Tibial nerve (tissue), 4 donors: ENCODE measurements at places on chromosomes 12 and 14. TPM values are rescaled to one million over a fixed set of nuclear protein-coding genes. Genes with fewer than 3 reads are reported as not detected.

B3GNT4 gene
- total RNA-seq, result not detected

FLVCR2 gene
- 86.1 TPM for total RNA-seq

RBM25 gene
- total RNA-seq, result 112 TPM

CYP46A1 gene
- total RNA-seq, result 1.3 TPM

ADSS1 gene
- total RNA-seq, result 4.8 TPM

ACOT6 gene
- total RNA-seq, result not detected

PTPRO gene
- total RNA-seq, result 1.5 TPM

KLHDC1 gene
- total RNA-seq, result 6.6 TPM

DDN gene
- not detected for total RNA-seq

FKBP11 gene
- 13.6 TPM for total RNA-seq

LRRC10 gene
- total RNA-seq, result not detected

KLRG1 gene
- total RNA-seq, result 2.9 TPM

RAPGEF3 gene
- total RNA-seq, result 88.2 TPM

FAIM2 gene
- 46.8 TPM for total RNA-seq

MYO1H gene
- 0.20 TPM for total RNA-seq

PLXNC1 gene
- 20.8 TPM for total RNA-seq

LETMD1 gene
- 72.3 TPM for total RNA-seq

ARG2 gene
- 3.3 TPM for total RNA-seq

RNASE3 gene
- not detected for total RNA-seq

RAB2B gene
- total RNA-seq, result 20.6 TPM

KCNH5 gene
- total RNA-seq, result not detected

SMCO2 gene
- total RNA-seq, result not detected

SLC7A7 gene
- total RNA-seq, result 23.4 TPM

SOAT2 gene
- 0.30 TPM for total RNA-seq

TAS2R10 gene
- 1.7 TPM for total RNA-seq

KRT75 gene
- total RNA-seq, result not detected

PRB3 gene
- total RNA-seq, result not detected

SLC15A4 gene
- 66.1 TPM for total RNA-seq
